Upper lobe of left lung (tissue), 6 donors: ENCODE measurements at places on chromosomes 1 and 21. TPM values are rescaled to one million over a fixed set of nuclear protein-coding genes. Genes with fewer than 3 reads are reported as not detected.

GRCh38 chr1:111415461-111415860, 12.1 kb downstream of the OVGP1 start:
- no peaks in the 10 kb centered on the region for H3K27me3 ChIP-seq
- no peaks in the 10 kb centered on the region for H3K36me3 ChIP-seq
- H3K4me3 ChIP-seq, result no peak overlapping the region
- no peak overlapping the region for H3K27ac ChIP-seq
- H3K4me1 ChIP-seq, result peaks cover 9% of the 10 kb centered on the region
- DNase-seq, result no peak

DNA sequence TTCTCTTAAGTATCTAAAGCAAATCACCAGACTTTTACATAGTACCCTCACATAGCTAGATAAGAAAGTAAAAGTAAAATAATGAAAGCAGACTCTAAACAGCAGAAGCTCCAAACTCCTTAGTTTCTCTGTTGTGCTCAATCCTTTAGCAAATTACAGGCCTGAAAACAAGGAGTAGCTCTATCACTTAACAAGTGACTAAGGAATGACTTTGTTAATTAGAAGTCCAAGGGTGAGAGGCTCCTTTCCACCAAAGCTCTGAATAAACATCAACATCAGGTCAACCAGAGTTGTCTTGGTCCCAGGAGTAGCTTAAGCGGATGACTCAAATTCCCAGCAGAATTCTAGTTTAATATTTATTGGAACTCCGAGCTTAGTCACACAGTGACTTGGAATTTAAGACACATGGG, 5.9 kb downstream of the NRIP1 start:
- peaks cover 57% of the 10 kb centered on the region for H3K4me1 ChIP-seq
- H3K36me3 ChIP-seq, result no peaks in the 10 kb centered on the region
- no peak overlapping the region for H3K4me3 ChIP-seq
- no peak for DNase-seq
- H3K27me3 ChIP-seq, result no peaks in the 10 kb centered on the region
- H3K27ac ChIP-seq, result no peak overlapping the region

DNA sequence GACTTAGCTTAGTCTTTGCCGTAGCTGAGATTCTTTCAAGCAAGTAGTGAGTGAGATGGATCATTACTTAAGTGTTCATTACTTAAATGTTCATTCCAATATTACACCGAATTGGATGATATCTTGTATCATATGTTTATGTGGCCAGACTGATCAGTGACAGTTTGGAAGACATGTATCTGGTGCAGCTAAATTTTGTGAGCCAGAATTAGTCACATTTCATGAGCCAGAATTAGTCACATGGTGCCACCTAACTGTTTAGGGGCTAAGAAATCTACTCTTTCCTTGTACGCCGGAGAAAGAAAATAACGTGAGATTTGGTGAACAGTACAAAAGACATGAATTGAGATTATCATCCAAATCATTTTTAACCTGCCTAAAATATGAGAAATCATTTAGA, 355.6 kb downstream of the USP25 start:
- no peaks in the 10 kb centered on the region for H3K4me1 ChIP-seq
- no peaks in the 10 kb centered on the region for H3K27me3 ChIP-seq
- no peak overlapping the region for H3K27ac ChIP-seq
- no peaks in the 10 kb centered on the region for H3K36me3 ChIP-seq
- no peak for DNase-seq

The TMEM52 gene
- total RNA-seq, result 1.8 TPM

The SYT14 gene
- total RNA-seq, result not detected

The MYOC gene
- 1.6 TPM for total RNA-seq

The RAB3B gene
- total RNA-seq, result under 0.01 TPM

The TNFAIP8L2 gene
- total RNA-seq, result 15.8 TPM
